ENCODE measurements at places on chromosomes 7 and 10. TPM values are rescaled to one million over a fixed set of nuclear protein-coding genes. Genes with fewer than 3 reads are reported as not detected.
A peak's percentile ranks its signal among the peaks of the same experiment; 100 is the strongest.

GRCh38 chr10:126500185-126500584 is 111.9 kb upstream of the ADAM12 start:
- no peak for DNase-seq

- DNase-seq: peak; percentile 88
These were observed 91.3 kb downstream of the AVL9 start for GRCh38 chr7:32586291-32587221.

DNA sequence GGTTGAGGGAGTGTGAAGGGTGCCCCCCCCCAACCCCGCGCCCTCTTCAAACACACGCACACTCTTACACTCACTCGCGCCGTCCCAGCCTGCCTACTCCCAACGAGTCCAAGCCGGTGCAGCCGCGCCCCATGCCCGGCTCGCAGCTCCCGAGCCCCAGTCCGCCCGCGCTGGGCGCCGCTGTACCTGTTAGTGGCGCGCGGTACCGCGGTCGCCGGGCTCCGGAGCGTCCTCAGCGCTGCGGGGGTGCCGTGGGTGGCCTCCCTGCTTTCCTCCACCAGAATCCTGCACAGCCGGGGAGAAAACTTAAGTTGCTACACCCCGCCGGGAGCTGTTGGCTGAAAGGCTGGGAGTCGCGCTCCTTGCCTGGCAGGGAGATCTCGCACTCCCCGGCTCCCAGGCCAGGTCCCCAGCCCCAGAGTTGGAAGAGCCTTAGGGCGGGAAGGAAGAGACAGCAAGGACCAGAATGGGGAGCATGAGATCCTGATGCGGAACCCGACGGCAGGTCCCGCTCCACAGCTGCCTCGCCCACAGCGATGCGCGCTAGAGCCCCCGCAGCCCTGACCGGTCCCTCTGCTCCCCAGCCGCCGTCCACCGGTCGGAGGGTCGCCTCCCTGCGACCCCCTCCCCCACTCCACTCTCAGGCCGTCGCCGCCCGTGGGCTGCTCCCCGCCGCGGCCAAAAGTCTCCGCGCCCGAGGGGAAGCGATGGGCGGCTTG is 863 bp downstream of the ST8SIA6 start:
- DNase-seq: peak; percentile 54

GRCh38 chr7:99126921-99127553 is 16.9 kb downstream of the SMURF1 start:
- DNase-seq: peak; percentile 92

- peak; percentile 94 for DNase-seq
These were observed 95.4 kb downstream of the HIPK2 start for GRCh38 chr7:139682136-139683013.

DNA sequence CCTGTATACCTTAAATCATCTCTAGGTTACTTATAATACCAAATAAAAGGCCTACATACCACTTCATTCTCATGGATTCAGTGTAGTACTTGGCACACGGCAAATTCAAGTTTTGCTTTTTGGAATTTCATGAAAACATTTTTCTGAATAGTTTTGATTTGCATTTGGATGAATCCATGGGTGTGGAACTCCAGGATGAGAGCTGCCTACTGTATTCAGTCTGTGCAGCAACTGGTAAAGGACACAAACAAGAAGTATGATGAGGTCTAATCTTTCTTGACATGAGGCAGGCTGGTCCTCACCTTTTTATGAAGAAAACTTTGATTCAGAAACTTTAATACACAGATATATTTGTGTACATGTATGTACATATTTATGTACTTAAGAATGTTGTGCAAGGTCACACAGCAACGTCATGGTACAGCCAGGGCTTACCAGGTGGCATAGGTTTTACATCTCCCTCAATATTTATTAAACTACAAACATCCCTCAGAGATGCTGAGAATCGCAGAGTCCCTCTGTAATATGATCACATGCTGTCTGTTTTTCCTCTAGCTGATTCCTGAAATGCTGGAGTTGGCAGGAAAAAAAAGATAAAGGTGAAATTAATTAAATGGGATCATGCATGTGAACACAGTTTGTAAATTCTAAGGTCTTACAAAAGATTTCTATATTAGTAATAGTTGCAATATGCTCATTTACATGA is 239.6 kb downstream of the PRKG1 start:
- DNase-seq: no peak

- no peak for DNase-seq
These were observed 31.5 kb downstream of the CLIP2 start for GRCh38 chr7:74320645-74321221.

Gene TCAF2
- total RNA-seq: 5.9 TPM

DNA sequence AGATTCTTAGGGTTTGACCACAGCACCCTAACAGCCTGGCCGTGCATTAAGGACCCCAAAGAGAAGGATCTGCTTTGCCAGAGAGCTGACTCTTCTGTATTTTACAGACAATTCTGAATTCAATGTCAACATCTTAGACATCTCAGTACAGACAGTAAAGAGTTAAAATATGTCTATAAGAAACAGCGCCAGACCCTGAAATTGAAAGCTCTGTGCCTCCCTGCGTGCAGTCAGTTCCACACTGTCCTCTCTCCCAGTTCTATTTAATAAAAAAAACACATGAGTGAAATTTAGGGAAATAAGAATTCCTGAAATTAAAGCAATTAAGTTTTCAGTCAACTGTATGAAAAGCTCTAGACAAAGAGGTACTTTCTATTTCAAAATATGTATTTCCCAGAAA is 45.1 kb downstream of the MET start:
- peak; percentile 40 for DNase-seq
